ENCODE measurements at places on chromosomes 5 and 9. TPM values are rescaled to one million over a fixed set of nuclear protein-coding genes. Genes with fewer than 3 reads are reported as not detected.

The INSL6 gene
- not detected for total RNA-seq

The OSMR gene
- total RNA-seq, result 1.3 TPM

The FBXO4 gene
- total RNA-seq, result 16.0 TPM

The ADAMTS12 gene
- total RNA-seq, result 0.63 TPM

The MTX3 gene
- 24.4 TPM for total RNA-seq

The PCDHA7 gene
- 47.0 TPM for total RNA-seq

The IFNA13 gene
- total RNA-seq, result not detected

The SLC36A3 gene
- total RNA-seq, result not detected

The SMIM33 gene
- not detected for total RNA-seq

The SGCD gene
- total RNA-seq, result 7.8 TPM

The GDA gene
- total RNA-seq, result 36.0 TPM

The RNF183 gene
- total RNA-seq, result not detected

The LRRC26 gene
- 0.31 TPM for total RNA-seq

The LCN15 gene
- total RNA-seq, result not detected

The TESK1 gene
- 19.1 TPM for total RNA-seq

The CBY3 gene
- not detected for total RNA-seq

The TNC gene
- 101 TPM for total RNA-seq

The WNT8A gene
- total RNA-seq, result not detected

The TTLL11 gene
- total RNA-seq, result 30.0 TPM

The HTR4 gene
- total RNA-seq, result 0.31 TPM

The PCDHGB7 gene
- 43.5 TPM for total RNA-seq

The PPP3R2 gene
- 0.63 TPM for total RNA-seq

The ZNF608 gene
- 121 TPM for total RNA-seq

The MEGF10 gene
- 28.2 TPM for total RNA-seq

The ARRDC3 gene
- total RNA-seq, result 188 TPM

The GCNT1 gene
- total RNA-seq, result 4.7 TPM

The PPIC gene
- total RNA-seq, result 1.3 TPM

The PDCD1LG2 gene
- total RNA-seq, result 0.63 TPM

The SH3GL2 gene
- 81.1 TPM for total RNA-seq

The ANKRD20A1 gene
- 5.9 TPM for total RNA-seq

The KIF4B gene
- total RNA-seq, result 0.63 TPM
